Regular cardiac myocyte (primary cell): ENCODE measurements at places on chromosomes 2 and 18. TPM values are rescaled to one million over a fixed set of nuclear protein-coding genes. Genes with fewer than 3 reads are reported as not detected.

The TRIM54 gene
- total RNA-seq = under 0.01 TPM in 1 of 2 replicates, not detected in the other

The PLCL1 gene
- 7.3 and 12.3 TPM in 2 replicates for total RNA-seq

The TTR gene
- not detected in 2 replicates for total RNA-seq

The DES gene
- 0.77 and 1.7 TPM in 2 replicates for total RNA-seq

The STRN gene
- 14.1 and 14.4 TPM in 2 replicates for total RNA-seq

The PIK3C3 gene
- total RNA-seq = 59.6 and 89.4 TPM in 2 replicates

The IL36B gene
- total RNA-seq = not detected in 2 replicates

The PAIP2B gene
- total RNA-seq = 0.58 and 1.1 TPM in 2 replicates

The SLC20A1 gene
- 84.6 and 377 TPM in 2 replicates for total RNA-seq

The CDH19 gene
- 1.3 and 2.0 TPM in 2 replicates for total RNA-seq

The SERPINB10 gene
- not detected in 2 replicates for total RNA-seq

The CRYGC gene
- total RNA-seq = not detected in 2 replicates

The BOLL gene
- not detected in 2 replicates for total RNA-seq

The GREB1L gene
- total RNA-seq = 0.56 and 0.96 TPM in 2 replicates

The THOC1 gene
- total RNA-seq = 38.9 and 39.2 TPM in 2 replicates

The PRSS56 gene
- not detected in 2 replicates for total RNA-seq

The FOXD4L1 gene
- 0.19 and 0.28 TPM in 2 replicates for total RNA-seq

The EPHA4 gene
- total RNA-seq = 1.7 and 5.6 TPM in 2 replicates

The ARHGAP25 gene
- 3.4 and 5.6 TPM in 2 replicates for total RNA-seq

The MXD1 gene
- 5.0 and 6.5 TPM in 2 replicates for total RNA-seq

The TMEM18 gene
- total RNA-seq = 16.3 and 21.1 TPM in 2 replicates

The CDK15 gene
- 0.56 and 0.77 TPM in 2 replicates for total RNA-seq

The VPS4B gene
- 42.6 and 48.2 TPM in 2 replicates for total RNA-seq

The BCL2 gene
- 1.5 and 3.1 TPM in 2 replicates for total RNA-seq

The IWS1 gene
- total RNA-seq = 42.0 and 47.7 TPM in 2 replicates
